Stimulated activated CD8-positive, alpha-beta memory T cell treated with anti-CD3 and anti-CD28 coated beads, Interleukin-4, amount 100 ng/mL, for 1 hour (primary cell): ENCODE measurements at places on chromosomes 6 and 20.

- no peak for DNase-seq
Measured at GRCh38 chr6:39567091-39567490, 158.1 kb downstream of the KIF6 start.

GRCh38 chr6:156718647-156719394 is 58.4 kb upstream of the ARID1B start:
- no peak for DNase-seq

GRCh38 chr20:3168079-3168828 is 5.1 kb downstream of the LZTS3 start:
- no peak for DNase-seq

- no peak for DNase-seq
Measured at GRCh38 chr6:14722001-14722562, 523.8 kb upstream of the JARID2 start.

- no peak for DNase-seq
Measured at GRCh38 chr6:91029211-91029610, 442.3 kb upstream of the MAP3K7 start.

DNA sequence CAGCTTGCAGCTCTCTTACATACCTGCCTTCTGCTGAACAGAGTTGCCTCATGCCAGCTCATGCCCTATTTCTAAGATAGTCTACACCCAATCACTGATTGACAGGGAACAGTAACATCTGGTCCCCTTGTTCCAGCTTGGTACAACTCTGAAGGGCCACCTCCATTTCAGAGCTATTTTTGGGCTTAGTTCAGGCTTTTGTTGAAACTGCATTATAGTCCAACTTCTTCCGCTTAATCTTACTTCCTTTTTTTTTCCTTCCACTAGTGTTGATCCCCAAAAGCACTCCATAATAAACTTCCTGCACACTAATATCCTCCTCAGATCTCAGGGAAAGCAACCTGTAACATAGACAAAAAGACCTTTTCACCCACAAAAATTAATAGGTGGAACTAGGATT is 65.7 kb upstream of the TNFRSF21 start:
- no peak for DNase-seq

DNA sequence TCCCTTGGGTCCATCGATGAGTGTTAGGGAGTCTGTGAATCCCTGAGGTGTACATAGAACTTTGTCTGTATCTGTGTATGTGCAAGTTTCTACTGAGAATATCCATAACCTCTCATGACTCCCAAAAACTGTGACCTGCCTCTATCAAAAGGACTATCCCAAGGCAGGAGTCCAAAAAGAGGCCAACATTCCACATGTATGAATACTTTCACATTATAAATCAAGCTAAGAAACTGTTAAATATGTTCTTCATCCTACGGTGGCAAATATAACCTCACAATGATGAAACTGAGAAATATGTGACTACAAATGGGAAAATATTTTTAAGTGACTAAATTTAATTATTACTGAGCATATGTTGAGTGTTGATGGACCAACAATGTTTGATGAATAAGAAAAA is 16.1 kb upstream of the STX11 start:
- DNase-seq: no peak

DNA sequence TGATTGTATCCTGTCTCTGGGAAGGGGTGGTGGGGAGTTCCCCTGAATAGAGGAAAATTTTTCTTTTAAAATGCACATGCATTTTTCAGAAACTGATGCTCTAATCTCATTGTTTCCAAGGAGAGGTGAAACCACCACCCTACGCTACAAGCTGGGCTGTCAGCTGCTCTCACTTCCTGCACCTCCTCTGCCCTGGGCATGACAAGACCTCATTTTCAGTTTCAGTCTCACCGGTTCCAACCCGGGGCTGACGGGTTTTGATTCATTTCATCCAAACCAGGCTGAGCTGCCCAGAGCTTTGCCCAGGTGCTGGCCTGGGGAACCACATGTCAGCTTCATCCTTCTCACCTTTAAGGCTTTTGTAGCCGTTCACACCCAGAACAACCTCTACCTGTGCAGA is 99.7 kb downstream of the EYA2 start:
- DNase-seq: no peak

DNA sequence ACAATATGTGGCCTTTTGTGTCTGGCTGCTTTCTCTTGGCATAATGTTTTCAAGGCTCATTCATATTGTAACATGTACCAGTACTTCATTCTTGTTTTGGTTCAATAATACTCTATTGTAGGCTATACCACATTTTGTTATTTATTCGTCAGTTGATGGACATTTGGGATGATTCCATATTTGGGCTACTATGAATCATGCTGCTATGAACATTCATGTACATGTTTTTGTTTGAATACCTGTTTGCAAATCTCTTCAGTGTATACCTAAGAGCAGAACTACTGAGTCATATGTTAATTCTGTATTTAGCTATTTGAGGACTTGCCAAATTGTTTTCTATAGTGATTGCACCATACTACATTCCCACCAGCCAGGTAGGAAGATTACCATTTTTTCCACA is 259.9 kb downstream of the GMPR start:
- DNase-seq: no peak

GRCh38 chr6:157537556-157537955 is 156.6 kb downstream of the ZDHHC14 start:
- DNase-seq: no peak

DNA sequence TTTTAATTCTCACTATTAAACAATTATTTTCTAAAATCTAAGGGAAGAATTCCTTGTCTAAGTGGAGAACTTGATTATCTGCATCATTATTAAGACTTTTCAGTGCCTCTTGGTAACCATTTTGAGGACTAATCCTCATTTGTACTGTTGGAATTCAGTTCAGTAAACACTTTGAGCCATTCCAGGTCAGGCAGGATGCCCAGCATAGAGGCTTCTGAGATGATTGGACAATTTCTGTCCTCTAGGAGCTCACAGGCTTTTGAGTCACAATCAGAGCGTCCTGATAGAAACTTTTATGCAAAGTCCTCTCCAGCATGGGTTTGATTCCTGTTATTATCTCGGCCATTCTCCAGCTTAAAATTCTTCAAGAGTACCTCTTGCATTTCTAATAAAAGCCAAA is 1304.6 kb downstream of the EPHA7 start:
- DNase-seq: no peak

DNA sequence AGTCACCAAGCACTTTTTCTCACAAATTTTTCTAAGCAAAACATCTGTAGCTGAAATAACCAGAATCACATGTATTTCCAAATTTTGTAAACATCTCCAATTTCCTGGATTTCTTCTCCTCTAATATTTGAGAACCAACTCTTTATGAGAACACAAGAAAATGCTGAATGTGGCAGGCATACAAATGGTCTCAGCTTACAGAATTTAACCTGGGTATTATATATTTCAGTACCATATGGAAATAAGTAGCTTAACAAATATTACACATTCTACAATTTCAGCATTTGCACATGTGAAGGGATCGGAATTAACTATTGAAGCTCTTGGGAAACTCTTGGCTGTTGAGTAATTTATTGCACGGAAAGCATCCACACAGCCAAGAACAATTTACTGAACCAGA is 92.5 kb downstream of the TBXT start:
- no peak for DNase-seq
